ENCODE measurements at places on chromosomes 16 and 17.

DNA sequence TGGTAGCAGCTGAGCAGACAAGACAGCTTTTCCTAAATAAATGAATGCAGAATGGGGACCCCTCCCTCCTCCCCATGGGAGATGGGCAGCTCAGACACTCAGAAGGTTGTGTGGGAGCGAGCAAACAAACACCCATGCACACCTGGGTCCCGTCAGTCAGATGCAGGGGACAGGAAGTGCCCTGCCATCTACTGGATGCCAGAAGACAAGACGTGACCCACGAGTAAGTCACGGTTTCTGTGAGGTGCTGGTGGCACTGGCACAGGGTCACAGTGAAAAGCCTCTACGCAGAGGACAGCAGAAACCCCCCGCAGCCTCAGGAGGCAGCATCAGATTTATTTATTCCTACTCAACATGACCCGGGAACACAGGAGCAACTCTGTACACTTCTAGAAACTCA, 8.4 kb downstream of the HBQ1 start:
- peak; percentile 30 for DNase-seq

DNA sequence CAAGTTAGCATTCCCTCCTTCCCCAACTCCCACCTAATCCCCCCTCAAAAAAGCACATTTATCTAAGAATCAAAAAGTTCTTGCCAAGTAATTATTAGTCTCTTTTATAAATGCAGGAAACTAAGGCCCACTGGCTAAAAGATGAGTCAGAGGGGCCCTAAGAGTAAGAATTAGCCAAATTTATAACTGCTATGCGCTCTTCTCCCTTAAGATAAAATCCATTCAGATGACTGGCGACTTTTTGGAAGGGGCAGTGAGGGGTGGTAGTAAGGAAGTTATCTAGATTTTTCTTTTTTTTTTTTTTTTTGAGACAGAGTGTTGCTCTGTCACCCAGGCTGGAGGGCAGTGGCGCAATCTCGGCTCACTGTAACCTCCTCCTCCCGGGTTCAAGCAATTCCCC, 17.1 kb downstream of the ZNF652 start:
- no peak for DNase-seq

DNA sequence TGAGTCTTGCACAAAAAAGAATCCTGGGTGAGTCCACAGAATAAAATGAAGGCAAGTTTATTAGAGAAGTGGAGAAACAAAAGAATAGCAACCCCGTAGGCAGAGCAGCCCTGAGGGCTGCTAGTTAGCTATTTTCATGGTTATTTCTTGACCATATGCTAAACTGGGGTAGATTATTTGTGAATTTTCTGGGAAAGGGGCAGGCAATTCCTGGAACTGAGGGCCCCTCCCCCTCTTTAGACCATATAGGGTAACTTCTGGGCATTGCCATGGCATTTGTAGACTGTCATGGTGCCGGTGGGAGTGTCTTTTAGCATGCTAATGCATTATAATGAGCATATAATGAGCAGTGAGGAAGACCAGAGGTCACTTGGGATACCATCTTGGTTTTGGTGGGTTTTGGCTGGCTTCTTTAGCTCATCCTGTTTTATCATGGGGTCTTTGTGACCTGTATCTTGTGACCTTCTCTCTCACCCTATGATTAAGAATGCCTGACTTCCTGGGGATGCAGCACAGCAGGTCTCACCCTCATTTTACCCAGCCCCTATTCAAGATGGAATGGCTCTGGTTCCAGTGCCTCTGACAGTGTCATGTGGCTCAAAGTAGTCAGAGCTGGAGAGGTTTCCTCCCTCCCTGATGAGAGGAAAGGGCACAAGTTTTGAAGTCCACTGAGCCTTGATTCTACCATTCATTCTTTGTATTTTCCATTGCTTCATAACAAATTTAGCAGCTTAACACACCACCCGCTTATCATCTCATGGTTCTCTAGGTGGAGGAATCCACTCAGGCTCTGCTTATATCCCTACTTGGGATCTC, 55.7 kb upstream of the LGALS9 start:
- DNase-seq, result no peak

- DNase-seq, result no peak
These were observed 76.3 kb downstream of the JPH3 start for GRCh38 chr16:87678618-87679017.

DNA sequence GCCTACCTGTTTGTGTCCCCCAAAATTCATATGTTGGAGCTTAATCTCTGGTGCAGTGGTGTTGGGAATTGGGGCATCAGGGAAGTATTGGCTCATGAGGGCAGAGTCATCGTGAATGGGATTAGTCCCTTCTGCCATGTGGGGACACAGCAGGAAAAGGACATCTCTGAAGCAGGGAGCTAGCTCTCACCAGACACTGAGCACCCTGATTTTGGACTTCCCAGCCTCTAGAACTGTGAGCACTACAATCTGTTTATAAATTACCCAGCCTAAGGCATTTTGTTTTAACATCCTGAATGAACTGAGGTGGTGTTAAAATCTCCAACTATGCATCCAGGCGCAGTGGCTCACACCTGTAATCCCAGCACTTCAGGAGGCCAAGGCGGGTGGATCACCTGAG, 206.0 kb downstream of the SEC14L1 start:
- no peak for DNase-seq

DNA sequence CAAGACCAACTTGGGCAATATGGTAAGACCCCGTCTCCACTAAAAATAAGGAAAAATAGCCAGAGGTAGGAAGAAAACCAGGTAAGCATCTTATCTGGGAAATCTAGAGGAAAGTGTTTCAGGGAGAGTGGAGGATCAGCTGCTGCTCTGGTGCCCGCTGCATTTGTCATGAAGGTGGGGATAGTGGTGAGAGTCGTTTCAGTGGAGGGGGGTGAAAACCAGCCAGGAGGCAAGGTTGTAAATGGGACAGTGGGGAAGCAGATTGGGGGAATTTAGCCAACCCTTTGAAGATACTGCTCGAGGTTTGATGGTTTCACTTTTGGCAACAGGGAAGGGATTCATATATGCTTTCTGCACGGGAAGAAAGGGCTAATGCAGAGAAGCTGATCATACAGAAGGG, 8.8 kb downstream of the DCTPP1 start:
- DNase-seq, result no peak

DNA sequence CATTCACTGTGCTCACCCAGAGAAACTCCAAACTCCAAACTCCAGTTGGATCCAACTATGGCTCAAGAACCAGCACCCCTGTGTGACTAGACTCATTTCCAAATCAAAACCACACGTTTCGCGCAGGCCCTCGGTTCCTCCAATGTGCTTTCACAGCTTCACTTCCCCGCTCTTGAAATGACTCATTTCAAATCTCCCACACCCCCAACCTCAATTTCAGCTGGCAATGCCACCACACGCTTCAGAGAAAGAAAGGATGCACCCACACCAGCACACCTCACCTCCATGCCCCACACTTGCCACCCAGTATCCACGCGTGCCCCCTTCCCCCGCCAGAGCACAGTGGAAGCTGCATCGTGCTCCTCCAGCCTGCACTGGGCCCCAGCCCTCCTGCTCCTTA, 9.0 kb downstream of the TMEM92 start:
- no peak for DNase-seq

DNA sequence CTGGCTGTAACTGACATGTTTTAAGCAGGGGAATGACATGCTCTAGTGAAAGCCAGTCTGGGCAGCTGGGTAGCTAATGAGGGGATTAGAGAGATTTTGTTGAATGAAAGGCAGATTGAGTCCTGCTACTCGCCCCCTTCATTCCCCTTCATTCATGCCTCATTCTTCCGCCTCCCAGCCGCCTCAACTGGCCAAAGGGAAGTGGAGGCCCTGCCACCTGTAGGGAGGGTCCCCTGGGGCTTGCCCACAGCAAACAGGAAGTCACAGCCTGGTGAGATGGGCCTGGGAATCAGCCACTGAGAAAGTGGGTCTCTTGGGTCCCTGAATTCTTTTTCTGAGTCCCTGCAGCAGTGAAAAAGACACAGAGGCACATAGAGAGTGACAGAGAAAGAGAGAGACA, 1.1 kb upstream of the CD19 start:
- DNase-seq, result peak; percentile 58

DNA sequence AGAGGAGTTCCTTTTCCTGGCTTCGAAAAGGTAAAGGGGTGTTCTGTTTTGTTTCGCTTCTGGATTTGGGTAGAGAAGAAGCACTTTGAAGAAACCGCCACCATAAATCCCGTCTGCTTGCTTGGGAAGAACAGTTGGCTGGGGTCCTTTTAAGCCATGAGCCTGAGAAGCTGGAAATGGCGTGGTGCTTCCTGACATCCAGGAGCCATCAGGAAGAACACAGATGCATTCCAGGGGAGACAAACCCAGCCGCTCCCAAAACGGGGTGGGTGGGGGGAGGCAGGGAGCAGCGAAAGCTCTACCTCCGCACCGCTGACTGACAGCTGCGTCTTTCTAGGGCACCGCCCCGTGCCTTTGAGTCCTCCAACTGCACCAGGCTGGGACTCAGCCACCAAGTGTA, 91.6 kb downstream of the ZDHHC7 start:
- DNase-seq, result no peak

DNA sequence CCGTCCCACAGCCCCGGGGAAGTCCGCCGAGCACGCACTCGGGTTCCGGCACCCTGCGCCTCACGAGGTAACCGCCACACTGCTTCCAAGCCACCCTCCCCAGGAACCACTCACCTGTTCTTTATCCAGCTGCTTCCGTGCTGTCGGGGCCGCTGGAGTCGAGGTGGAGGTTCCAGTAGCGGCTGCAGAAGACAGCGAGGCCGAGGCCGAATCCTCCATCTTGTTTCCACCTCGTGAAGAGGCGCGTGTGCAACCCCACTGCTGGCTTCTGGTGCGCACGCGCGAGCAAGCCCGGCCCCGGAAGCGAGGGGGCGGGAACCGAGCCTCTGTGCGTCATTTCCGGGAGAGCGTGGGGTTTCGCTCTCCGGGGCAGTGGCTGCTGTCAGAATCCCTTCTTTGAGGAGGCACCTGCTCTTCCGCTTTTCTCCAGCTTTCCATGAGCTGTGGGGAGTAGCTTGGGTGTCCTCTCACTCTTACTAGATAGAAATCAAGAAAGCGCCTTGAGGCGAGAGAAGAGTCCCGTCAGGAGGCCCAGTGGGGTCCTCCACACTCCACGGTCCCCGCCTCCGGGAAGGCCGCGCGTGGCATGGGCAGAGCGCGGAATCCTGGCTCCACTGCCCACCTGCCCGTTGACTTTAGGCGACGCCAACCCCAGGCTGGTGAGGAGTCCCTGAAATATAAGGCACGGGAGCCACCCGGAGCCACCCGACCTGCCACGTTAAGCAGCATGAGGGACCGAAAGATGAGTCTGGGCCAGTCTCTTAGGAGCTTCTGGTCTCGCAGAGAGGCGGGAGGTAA, at the start of gene RSL1D1:
RSL1D1 (minus strand) TSS at position 249 of the 798 bp plus-strand sequence; CDS start at position 219, 30 bp downstream.
- DNase-seq, result peak; percentile 85

DNA sequence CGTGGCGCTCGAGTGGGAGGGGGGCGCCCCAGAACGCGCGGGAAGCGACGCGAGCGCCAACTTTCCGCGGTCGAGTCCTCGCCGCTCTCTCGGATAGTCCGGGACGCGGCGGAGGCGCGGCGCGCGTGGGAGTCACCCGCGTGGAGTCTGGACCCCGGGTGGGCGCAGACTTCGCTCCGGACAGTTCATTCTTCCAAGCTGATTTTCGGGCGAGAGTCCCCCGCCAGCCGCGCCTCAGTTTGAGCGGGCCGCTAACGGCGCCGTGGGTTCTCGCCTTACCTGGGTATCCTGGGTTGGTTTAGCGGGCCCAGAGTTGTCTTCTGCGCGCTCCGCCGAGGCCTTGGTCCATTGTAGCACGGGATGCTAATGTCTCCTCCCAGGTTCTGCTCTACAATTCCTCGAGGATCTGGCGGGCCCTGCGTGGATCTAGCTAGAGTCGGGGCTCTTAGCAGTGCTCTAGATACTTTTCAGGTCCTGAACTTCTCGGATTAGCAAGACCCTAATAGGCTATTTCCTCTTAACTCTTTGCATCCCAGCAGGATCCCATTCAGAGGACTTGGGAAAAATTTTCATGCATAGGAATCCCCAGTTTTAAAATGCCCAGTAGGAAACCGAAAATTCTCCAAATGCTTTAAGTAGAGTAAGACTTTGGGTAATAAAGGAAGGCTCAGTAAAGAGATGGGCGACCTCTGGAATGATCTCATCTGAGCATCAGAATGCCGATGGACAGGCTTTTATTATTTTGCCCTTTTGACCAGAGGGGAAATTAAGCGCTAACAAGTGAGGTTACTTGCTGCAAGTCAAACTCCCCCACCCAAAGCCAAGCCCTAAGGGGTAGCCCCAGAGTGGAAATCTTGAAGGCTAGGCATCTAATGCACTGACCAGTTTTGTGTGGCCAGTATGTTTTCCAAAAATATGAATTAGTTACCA, 537 bp upstream of the GJC1 start:
- DNase-seq, result peak; percentile 62

GRCh38 chr16:23924128-23924527, 88.3 kb downstream of the PRKCB start:
- DNase-seq, result no peak

DNA sequence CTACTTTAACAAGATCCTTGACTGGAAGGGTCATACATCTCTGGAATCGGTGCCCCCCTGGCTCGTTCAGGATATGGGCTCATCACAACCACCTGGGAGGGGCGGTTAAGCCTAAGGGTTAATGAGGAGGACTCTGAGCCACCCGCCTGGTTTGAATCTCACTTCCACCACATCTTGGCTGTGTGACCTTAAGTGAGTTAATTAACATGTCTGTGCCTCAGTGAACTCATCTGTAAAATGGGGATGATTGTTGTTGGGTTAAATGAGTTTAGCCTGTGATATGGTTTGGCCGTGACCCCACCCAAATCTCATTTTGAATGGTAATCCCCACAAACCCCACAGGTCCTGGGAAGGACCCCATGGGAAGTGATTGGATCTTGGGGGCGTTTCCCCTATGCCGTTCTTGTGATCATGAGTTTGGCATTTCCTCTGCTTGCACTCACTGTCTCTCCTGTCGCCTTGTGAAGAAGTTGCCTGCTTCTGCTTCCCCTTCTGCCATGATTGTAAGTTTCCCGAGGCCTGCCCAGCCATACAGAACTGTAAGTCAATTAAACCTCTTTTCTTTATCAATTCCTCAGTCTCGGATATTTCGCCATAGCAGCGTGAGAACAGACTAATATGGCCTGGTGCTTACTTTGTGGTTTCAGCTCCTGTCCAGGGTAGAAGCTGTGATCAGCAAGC, 214.0 kb upstream of the CIBAR2 start:
- no peak for DNase-seq

- DNase-seq, result no peak
These were observed 9.1 kb downstream of the CRHR1 start for GRCh38 chr17:45792995-45793755.

DNA sequence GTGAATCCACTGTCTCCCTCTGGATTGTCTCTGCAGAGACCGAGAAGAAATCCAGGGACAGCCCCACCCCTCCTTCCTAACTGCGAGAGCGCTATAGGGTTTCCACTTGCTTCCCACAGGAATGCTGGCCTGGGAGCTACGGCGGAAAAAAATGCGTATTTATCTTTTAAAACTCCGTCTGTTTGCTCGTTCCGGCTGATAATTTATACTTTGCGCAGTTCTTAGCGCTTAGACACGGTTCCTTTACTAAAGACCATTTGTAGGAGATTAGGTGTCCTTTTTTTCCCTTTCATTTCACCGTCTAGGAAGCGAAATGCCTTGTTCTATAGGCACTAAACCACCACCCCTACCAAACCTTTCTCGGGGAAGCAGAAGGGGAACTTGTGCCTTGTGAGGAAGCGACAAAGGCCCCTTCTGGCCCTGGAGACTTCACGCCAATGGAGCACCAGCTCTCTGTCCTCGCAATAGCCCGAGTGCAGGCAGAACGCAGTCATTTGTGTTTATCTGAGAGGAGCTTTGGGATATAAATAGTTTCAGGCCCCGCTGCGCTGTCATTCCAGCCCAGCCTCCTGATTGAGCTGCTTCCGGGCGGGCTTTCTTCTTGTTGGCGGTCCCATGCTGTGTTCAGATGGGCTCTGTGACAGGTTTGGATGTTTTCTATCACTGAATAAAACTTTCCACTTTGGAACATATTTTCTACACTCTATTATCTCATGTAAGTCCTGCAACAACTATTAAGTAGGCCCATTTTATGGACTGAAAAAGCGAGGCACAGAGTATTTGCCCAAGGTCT, 791 bp upstream of the SUPT4H1 start:
- DNase-seq, result peak; percentile 56

Data from SJCRH30 (cell line).